ENCODE measurements at places on chromosomes 12 and 14.
A peak's percentile ranks its signal among the peaks of the same experiment; 100 is the strongest.

- no peak for DNase-seq
Measured at GRCh38 chr12:128864516-128865186, 11.4 kb downstream of the GLT1D1 start.

GRCh38 chr14:105526776-105527380 is 495 bp downstream of the TMEM121 start:
- DNase-seq: no peak

DNA sequence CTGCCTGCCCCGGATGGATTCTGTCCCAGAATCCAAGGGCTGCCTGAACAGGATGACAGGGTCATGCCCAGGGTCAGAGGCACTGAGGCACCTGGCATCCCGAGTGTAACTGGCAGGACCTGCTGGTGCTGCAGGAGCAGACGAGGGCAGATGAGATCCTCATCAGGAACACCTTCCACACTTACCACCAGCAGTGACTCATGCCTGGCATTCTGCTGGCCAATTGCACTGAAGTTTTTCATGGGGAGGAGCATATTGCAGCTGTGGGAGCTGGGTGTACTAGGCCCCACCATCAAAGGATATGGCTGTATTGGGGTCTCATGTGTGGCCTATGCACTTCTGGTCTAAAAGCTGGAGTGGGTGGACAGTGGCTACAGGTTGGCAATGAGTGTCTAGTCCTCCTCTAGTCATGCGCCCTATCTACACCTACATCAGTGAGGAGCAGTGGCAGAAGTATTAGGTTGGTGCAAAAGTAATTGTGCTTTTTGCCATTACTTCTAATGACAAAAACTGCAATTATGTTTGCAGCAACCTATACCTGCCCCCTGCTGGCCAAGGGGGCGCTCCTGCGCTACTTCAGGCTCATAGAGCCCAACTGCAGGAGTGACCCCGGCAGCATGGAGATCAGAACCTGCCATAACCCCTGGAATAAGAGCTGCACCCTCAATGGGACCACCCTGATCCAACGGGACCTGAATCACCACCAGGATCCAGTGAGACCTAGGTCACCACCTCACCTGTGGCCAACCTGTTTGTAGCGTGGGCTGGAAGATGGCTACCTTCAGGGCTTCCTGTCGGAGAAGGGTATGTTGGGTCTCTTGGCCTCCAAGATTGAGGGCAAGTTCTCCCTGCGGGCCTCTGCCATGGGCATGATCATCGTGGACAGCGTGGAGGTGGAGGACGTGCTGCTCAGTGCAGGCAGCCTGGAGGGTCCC is 8.0 kb upstream of the C12orf42 start:
- DNase-seq: no peak

DNA sequence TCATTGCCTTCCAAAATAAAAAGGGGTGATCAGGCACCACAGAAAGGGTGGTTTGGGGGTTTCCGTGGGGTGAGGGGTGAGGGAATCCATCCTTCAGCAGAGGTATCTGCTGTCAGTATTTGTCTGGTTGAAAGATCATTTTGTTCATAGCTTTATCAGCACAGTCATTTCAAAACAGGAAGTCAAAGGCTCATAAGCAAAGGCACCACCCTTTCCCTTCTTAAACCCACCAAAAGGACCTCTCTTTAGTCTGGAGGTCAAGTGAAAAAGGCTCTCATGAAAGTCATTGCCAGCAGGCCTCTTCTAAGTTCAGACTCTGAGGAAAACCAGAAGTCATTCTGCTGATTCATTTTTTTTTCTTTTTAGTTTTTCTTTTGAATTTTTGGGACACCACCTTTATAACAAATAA is 6.2 kb downstream of the CHST11 start:
- no peak for DNase-seq

GRCh38 chr14:49527221-49527620 is 59.0 kb downstream of the RPS29 start:
- DNase-seq: no peak

DNA sequence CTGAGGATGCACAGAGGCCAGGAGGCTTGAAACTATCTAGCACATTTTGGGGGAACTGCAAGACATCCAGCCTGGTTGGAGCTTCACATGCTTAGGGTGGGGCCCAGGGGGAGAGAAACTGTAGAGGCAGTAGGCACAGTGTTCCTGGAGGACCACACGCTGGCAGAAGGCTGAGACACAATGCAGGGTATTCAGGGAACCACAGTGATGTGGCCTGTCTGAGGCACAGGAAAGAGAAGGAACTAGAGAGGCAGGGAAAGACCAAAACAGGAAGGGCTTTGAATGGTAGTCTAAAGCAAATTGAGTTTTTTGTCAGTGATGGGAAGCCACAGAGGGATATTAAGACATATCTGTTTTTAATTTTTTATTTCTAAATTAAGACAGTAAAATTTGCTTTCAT is 100.2 kb upstream of the PRICKLE1 start:
- no peak for DNase-seq

DNA sequence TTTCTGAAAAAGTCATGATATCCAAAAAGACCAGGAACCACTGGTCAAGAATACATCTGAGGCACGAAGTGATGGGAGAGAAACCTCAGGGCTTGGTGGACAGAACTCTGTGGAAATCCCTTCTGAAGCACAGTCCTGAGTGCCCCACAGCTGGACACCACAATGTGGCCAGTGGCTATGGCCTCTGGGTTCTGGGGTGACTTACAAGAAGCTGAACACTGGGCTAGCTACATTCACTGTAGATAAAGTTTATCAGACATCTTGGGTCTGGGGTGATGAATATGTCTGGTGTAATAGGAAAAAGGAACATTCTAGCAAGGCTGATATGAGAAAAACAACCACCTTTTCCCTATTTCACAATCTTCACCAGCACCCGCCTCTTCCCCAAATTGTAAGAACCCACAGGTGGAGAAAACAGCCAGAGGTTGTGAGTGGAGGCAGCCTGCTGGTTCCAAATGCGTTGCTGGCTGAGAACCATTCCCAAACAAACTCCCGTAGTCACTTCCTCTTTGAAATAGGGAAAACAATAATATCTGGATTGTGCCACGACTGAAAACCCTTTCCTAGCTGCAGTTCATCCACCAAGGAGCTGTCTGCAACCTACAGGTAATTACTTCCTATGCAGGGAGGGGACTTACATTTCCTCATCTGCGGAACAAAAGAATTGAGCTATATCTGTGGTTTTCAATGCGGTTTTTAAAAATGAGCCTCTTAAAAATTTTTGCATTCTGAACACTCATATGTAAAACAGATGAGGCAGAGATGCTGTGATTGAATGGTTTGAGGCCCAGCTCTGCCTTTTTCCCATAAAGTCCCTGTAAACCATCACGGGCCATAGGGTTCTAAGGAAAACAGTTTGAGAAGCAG is 193.6 kb downstream of the SLC41A2 start:
- DNase-seq: no peak

DNA sequence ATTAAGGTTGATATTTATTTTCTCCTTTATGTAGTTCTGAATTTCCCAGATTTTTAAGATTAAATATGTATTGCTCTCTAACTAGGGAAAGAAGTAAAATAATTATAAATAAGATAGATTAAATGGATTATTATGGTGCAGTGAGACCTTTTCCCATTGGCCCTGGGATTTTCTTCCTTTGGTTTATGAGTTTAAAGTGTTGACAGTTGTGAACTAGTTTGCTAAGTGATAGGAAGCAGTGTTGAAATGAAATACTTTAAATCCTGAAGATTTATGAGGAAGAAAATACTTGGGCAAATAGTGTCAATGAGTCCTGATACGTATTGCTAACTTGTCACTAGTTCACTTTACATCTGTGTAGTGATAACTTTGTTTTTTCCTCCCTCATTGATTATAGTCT is 188.9 kb downstream of the RAD51B start:
- DNase-seq: no peak

GRCh38 chr14:68027276-68027675 is 207.7 kb downstream of the RAD51B start:
- no peak for DNase-seq

- DNase-seq: peak; percentile 6
Measured at GRCh38 chr12:59372956-59373355, 222.9 kb upstream of the SLC16A7 start.

- DNase-seq: no peak
Measured at GRCh38 chr14:59688224-59689170, 111.9 kb upstream of the CCDC175 start.
